Activated effector memory CD4-positive, alpha-beta T cell treated with anti-CD3 and anti-CD28 coated beads, Interleukin-2, amount 50 U/mL, for 16 hours (primary cell): ENCODE measurements at places on chromosomes 16 and 17.

DNA sequence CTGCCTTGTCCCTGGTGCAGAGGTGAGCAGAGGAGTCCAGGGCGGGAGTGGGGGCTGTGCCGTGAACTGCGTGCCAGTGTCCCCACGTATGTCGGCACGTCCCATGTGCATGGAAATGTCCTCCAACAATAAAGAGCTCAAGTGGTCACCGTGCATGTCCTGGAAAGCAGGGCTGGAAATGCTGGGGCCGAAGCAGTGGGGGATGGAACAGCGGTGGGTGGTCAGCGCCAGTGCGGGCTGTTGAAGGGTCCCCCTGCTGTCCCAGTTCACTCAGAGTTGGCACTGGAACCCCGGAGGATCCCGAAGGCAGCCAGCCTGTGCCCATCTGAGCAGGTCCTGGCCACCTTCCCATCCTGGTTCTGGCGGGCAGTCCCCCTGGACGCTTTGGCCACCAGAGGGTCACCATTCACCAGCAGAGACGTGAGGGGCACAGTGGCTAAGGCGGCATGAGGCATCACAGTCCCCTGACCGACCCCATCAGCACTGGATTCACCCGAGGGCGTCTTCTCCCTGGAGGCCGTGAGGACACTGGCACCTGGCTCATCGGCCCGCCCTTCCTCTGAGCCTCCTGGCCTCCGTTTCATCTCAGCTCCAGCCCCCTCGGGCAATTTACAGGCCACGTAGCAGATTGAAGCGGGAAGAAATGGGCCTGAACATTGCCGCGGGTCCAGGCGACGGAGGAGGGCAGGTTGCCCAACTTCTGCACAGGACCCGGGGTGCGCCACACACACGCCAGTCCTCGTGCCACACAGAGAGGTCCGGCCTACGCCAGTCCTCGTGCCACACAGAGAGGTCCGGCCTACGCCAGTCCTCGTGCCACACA lies 10.1 kb downstream of the GCGR start:
- DNase-seq: no peak

DNA sequence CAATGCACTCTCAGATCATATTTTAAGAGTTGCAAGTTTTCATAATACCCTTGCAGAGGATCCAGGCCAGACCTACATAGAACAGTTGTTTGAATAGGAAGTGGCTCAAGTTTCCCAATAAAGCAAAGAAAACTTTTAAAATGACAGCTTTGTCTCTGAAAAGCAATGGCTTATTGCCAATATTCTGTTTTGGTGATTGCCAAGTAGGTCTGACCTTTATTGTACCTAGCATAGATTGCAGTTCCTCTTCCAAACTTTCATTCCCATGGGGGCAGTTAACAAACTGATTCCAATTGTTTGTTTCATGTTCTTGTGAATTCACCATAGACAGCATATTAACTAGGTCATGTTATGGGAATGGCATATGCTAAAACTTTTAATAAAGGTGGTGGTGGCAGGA lies 664.6 kb upstream of the CA10 start:
- no peak for DNase-seq

DNA sequence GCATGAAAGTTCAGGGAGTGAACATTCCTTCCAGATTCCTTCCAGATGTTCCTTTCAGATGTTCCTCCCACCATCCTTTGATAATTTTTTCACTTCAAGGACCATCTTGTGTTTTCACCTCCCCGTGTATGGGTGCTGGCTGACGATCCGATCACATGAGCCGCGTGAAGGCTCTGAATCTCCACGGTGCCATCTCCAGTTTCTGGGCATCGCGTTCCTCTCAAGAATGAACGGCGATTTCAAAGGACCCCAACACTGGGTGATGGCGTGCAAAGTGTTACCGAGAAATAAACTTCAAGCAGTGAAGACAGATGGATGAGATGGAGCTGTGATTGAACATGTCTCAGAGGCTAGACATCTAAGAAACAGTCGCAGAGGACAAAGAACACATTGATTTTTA lies 245.3 kb downstream of the GSG1L start:
- DNase-seq: peak; percentile 12

DNA sequence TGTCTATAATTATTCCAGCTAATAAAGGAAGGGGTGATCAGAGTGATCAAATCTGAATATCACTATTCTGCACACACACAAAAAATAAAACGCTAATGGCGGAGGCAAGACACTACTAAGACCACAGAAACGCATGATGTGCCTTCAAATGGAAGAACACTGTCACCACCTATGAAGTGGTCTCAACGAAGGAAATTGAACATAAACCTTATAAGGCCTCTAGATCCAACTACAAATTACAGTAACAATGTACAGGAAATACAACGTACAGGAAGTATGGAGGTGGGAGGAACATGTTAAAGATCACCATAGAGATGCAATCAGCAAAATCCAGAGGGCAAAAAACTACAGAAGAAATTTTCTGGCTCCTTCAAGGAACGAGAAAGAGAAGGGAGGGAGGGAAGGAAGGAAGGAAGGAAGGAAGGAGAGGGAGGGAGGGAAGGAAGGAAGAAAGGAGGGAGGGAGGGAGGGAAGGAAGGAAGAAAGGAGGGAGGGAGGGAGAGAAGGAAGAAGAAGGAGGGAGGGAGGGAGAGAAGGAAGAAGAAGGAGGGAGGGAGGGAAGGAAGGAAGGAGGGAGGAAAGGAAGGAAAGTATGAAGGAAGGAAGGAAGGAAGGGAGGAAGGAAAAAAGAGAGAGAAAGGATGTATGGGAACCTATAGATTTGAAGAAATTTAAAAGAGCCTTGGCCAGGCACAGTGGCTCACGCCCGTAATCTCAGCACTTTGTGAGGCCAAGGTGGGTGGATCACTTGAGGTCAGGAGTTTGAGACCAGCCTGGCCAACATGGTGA lies 3.1 kb upstream of the SGCA start:
- no peak for DNase-seq

GRCh38 chr17:63274146-63274545 lies 172.0 kb downstream of the CYB561 start:
- DNase-seq: no peak

DNA sequence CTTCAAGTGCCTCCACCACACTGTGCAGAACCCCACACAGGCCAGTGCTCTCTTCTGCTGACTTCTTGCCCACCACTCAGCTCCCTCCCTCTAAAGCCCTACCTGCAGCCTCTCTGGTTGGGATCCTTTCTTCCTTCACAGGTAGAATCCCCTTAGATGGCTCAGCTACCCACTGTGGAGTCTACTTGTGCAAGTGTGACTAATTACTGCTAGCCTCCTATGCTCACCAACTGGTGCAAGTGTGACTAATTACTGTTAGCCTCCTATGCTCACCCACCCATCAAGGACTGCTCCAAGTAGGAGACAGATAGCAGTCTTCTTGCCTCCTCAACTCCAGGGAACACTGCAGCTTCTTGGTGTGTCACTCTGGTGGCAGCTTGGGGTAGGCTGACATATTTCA lies 43.6 kb downstream of the TEX14 start:
- DNase-seq: no peak

DNA sequence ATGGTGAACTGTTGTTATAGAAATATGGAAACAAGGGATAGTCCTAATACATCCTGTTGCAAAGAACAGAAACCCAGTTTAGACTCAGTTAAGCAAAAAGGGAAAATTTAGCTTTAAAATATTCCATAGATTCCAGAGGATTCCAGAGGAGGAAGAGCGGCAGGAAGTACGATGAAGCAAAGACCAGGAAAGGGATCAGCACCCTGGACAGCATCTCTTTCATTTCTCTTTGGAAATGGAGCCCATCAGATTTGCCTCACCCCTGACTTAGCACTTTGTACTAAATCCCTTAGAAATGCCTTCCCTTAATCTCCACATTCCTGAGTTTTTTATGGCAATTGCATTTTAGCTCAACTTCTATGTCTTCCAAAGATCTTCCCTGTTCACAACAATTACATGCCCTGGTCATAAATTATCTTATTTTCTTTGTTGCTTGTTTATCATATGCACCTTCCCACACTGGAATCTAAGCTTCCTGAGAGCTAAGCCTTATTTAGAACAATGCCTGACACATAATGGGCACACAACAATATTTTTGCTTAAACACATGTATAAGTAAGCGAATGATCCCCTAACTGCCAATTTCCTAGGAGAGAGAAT lies 150.0 kb upstream of the RBFOX1 start:
- DNase-seq: no peak

- no peak for DNase-seq
These were observed 10.9 kb upstream of the UBALD2 start for GRCh38 chr17:76254275-76254674.

DNA sequence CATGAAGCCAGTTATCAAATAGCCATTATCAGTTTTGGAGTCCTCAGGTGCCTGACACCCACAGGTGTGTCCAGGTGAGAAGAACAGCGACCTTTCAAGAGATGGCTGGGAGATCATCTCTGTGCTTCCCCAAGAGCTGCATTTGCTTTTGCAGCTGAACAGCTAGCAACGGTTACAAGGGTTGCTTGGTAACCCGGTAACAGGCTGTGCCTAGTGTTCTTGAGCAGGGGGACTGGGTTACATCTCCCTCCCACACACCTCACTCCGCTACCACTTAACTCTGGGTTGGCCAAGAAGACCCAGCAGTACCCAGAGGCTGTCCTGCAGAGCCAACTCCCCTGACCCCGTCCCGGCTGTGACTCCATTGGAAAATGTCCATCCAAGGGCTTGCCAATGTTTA lies 147.0 kb downstream of the SLC39A11 start:
- DNase-seq: no peak

DNA sequence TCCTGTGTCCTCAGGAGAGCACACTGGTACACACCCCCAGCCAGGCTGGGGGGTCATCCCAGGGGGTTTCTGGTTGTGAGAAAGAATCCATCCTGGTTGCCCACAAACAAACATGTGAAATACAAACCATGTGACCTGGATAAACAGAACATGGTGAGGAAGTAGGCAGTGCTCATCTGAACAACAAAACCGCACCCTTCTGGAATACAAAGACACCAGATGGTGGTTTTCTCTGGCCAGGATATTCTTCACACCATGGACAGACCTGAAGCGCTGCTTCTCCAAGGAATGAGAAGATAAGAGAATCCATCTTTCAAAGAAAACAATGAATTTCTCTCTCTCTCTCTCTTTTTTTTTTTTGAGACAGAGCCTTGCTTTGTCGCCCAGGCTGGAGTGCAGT lies 302.3 kb downstream of the SLC39A11 start:
- no peak for DNase-seq

DNA sequence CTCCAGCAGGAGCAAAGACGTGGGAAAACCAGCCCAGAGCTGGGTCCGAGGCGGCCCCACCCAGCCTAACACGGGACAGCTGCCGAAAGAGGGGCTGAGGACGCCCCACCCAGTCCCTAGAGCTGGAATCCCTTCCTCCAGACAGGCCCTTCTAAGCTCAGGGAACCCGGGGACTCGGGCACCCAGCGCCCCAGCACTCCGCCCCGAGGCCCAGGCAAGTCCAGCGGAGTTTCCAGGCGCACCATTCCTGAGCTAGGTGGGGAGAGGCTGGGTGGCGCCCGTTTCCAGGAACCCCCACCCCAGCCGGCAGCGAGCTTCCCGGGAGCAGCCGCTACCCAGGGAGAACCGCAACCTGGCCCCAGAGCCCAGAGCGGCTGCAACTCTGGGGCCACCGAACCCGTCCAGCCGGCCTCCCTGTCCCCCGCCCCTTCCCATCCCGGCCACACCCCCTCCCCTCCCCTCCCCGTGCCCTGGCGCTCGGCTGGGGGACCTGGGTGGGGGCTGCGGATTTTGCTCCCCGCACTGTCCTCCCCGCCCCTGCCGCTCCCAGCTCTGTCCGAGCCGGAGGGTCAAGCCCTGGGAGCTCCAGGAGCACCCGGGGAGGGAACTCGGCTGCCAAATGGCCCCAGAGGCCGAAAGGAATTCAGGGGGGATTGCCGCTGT lies 536 bp downstream of the TMC6 start:
- DNase-seq: peak; percentile 75

DNA sequence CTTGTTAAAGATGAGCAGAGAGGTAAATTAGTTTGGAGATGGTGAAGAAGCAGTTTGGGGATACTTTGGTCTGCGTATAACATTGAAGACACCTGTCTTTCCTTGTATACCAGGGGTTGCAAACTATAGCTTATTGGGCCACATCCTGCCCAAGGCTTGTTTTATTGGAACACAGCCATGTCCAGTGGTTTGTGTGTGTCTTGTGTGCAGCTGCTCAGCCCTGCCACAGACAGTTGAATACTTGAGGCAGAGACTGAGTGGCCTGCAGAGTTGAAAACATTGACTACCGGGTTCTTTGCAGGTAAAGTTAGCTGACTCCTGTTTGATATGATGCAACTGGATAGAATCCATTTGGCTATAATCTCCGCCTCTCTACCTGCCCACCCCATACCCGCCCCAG lies 224.4 kb downstream of the PRKCA start:
- no peak for DNase-seq

DNA sequence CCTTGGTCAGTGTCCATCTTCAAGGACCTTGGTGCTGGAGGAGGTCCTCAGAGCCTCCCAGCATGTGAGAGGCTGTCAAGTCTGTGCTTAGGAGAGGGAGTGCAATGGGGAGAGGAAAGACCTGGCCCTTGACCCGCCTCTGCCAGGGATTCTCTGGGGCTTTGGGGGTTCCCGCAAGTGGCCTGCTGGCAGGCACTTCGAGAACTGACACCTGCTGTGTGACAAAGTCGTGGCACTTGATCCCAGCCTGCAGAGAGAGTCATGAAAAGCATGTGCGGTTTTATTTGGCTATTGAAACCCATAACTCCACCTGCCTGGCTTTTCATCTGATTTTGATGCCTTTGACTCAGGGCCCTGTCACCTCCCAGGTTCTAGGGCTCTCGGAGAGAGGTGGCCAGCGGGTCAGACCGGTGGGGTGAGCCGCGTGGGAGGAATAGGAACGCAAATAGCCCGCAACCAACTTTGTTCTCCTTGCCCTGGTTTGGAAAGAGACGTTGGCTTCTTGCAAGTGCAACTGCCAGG lies 42.8 kb upstream of the GSE1 start:
- no peak for DNase-seq

DNA sequence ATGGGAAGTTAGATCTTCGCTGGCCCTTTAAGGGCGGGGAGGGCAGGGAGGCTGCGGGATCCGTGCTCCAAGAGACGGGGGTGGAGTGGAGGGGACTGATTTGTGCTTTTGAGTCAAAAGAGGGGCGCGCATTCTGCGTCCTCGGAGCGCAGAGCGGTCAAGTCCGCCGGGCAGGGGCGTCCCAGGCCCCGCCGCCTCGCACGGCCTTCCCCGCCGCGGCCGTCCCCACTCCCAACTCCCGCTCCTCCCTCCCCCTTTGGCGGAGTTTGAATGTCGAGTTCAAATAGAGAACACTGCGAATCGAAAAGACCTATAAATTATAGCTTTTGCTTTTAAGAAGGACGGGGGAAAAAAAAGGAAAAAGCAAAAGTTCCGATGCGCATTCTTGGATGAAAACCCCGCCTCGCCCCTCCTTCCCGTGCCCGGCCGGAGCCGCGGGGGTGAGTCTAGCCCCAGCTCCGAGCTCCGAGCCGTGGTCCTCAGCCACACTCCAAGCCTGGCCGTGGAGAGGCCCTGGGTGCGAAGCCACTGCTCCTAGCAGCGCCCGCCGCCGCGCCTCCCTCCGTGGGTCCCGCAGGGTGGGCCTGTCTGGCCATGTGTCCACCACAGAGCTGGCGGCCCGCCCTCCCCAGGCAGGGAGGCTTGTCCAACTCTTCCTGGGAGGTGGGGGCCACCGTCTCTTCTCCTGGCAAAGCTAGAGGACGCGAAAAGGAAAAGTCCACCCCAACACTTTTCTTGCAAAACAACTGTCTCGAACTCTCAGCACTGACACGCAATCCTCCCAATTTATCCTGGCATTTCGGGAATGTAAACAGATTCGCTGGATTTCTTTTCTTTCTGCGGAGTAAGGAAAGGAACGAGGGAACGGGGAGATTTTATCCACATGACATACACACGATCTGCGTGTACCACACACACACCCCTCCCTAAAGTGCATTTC lies 3.6 kb downstream of the CBX8 start:
- DNase-seq: no peak

GRCh38 chr17:68559316-68559715 lies 41.9 kb downstream of the FAM20A start:
- no peak for DNase-seq
